ENCODE measurements at places on chromosomes 13 and 19.
A peak's percentile ranks its signal among the peaks of the same experiment; 100 is the strongest.

DNA sequence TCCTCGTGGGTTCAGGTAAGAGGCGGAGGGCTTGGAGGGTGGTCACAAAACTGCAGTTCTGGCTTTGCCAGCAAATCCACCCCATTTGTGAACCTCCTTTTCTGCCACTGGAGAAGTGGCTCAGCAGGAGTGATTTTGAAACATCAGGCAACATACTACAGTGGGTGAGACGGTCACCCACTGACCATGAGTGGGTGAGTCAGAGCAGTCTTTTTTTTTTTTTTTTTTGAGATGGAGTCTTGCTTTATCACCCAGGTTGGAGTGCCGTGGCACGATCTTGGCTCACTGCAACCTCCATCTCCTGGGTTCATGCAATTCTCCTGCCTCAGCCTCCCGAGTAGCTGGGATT, 3.0 kb downstream of the TOMM40 start:
- no peak for DNase-seq

GRCh38 chr13:98232456-98232855, 55.4 kb upstream of the RNF113B start:
- DNase-seq, result no peak

GRCh38 chr13:85095418-85096272, 703.6 kb downstream of the SLITRK6 start:
- no peak for DNase-seq

DNA sequence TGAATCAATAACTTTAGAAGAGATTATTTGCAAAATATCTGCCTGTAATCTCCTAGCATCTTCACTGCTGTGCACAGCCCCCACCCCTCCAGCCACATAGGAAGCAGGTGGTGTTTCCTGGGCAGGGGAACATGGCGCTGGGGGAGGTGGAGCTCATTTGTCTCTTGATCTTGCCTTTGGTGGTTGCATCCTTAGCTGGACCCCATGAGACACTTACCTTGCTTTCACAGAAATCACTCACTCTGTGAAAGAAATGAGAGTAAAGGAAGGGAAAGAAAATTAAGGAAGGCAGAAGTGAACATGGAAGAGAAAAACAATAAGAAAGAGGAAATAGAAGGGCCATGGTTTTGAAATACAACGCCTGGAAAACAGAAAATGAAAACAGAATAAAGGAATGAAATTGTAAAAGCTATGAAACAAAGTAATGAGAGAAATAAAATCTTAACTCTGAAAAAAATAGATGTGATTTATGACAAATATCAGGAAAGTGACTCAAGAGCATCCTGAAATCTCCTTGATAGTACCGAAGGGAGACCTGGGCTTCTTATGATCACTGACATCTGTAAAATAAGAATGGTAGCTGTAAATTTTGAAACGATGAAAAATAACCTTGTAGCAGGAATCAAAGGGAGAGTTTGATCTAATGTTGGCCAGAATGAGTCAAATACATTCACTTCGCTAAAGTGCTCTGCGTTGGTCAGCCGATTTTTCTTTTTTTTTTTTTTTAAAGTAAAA, 17.2 kb upstream of the RNASEH2B start:
- DNase-seq, result no peak

DNA sequence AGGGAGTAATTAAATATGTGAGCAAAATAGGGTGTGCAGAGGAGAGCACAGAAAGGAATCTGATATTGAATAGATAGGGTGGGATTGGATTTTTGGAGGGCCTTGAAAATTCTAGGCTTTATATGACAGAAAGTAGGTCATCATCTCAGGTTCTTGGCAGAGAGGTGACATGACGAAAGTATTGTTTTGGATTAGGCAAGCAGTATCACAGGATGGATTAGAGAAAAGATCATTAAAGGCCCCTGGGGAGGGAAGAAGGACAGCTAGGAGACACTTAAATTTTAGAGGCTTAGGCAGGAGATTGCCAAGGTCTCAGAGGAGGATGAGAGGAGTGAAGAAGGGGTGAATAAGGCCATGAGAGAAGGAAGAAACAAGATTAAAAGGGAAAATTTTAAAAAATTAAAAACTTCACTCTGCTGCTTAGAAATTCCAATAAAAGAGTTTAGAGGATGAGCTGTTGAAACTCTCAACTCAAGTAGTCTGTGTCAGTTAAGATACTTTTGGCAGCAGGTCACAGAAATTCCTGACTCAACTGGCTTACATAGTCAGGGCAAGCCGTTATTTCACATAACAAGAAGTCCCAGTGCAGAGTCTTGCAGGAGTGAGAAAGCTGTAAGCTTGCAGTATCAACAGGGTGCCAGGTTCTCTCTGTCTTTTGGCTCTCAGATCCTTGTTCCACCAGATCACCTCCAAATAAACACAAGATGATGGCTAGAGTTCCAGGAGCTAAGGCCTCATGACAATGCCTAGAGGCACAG, 8.8 kb downstream of the GPC6 start:
- DNase-seq, result no peak

GRCh38 chr19:5127717-5128116, 158.8 kb downstream of the KDM4B start:
- DNase-seq, result no peak

DNA sequence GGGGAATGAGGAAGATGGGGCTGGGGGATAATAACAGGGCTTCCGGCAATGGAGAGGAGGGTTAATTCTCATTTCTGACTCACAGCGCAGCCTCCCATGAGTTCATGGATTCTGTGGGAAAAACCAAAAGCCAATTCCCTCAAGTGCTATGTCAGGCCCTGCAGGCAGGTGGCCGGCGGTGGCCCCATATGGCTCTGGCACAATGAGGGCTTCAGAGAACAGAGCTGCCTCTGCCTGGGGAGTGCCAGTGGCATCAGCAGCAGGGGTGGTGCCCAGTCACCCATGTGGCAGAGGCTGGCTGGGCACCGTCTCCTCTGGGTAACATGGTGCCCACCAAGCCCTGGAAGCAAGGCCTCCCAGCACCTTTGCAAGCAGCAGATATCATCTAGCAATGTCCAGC, 69.1 kb downstream of the ALOX5AP start:
- no peak for DNase-seq

DNA sequence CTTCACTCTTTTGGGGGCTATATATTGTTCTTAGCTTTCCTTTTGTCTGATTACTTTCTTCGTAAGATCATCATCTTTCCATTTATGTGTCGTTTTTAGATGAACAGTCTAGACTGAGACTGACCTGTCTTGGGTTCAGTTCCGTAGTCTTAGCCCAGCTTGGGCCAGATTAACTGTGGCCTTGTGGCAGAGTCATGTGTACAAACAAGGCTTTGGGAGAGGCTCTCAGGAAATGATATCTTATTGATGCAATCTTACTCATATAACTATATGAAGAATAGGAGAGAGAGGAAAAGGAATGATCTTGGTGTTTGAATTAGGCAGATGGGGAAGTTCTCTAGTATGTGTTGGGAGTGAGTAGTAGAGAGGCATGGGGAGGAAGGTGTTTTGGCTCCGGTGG, 6.8 kb upstream of the ERCC5 start:
- no peak for DNase-seq

DNA sequence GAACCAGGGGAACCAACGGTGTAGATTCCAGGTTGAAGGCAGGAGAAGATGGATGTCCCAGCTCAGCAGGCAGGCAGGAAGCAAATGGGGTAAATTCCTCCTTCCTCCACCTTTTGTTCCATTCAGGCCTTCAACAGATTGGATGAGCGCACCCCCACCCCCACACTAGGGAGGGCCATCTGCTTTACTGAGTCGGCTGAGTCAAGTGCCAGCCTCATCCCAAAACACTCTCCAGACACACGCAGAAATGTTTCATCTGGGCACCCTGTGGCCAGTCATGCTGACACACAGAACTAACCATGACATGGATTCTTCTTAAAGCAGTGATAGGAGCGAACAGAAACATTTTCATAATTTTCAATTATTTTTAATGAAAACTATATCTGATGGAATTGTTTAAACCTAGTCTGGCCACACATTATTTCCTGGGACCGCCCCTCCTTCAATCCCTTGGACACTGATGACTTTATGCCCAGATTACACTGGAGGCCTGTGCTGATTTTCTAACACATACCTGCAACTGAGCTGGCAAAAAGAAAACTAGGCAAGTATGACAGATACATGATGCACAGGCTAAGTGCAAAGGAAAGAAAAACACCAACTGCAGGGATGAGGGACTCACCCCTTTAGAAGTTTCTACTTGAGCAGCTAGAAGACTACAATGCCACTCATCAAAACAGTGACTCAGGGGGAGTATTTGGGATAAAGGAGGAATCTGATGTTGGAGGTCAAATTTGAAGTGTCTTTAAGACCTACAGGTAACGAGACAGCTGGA, 154.2 kb downstream of the TNFRSF19 start:
- DNase-seq, result no peak

GRCh38 chr19:40279120-40279551, 6.0 kb downstream of the AKT2 start:
- DNase-seq, result peak; percentile 71

DNA sequence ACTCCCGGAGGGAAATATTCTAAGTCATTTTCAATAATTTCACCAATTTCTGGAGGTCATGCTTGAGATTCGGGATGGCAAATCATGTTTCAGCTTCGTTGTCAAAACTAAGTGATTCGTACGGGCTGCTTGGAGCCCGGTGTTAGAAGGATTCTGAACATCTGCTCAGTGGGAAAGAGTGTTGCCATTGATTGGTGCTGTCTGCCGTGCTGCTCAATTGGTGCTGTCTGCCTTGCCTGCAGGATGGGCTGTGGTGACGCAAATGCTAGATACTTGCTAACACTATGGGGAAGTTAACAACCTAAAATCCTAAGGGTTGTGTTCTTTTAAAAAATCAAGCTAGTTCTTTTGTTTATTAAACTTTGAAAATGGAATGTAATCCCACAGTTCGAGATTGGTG, 17.3 kb upstream of the CACNG8 start:
- DNase-seq, result no peak

- DNase-seq, result no peak
Measured at GRCh38 chr13:22748866-22749577, 431.8 kb upstream of the SGCG start.

DNA sequence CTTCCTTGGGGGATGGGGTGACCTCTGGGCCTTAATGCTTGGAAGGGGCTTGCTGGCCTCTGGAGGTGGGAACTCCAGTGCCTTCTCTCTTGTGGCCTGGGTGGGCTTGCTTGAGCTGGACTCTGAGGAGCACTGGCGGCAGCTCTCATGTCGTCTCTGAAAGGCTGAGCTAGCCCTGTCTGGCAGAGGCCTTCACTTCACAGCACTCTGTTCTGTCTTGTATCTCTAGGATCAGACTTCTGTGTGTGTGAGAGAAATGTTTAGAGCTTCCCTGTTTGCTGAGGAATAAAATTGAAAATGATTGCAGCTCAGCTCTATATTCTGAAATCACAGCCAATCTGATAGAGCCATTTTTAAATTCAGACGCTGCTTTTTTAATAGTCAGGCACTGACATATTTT, 185.3 kb downstream of the KCNRG start:
- no peak for DNase-seq

GRCh38 chr13:27442797-27443196, 7.6 kb downstream of the MTIF3 start:
- DNase-seq, result no peak

GRCh38 chr13:72061613-72062012, 194.6 kb upstream of the DACH1 start:
- no peak for DNase-seq

DNA sequence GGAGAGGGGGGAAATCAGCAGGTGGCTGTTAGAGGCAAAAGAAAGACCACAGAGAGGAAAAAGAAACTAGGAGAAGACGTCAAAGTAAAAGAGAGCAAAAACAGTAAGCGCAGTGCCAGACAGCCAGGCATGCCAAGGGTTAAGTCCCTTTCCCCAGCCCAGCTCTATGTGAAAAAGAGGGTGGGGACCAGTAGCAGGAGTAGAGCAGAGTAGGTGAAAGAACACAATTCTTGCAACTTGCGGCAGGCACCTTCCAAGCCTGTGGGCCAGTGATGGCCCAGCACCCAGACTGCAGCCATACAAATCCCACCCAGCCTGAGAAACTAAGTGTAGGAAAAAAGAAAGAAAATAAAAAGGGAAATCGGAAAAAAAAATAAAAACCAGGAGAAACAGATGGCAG, 64.2 kb upstream of the ZNF85 start:
- DNase-seq, result no peak

DNA sequence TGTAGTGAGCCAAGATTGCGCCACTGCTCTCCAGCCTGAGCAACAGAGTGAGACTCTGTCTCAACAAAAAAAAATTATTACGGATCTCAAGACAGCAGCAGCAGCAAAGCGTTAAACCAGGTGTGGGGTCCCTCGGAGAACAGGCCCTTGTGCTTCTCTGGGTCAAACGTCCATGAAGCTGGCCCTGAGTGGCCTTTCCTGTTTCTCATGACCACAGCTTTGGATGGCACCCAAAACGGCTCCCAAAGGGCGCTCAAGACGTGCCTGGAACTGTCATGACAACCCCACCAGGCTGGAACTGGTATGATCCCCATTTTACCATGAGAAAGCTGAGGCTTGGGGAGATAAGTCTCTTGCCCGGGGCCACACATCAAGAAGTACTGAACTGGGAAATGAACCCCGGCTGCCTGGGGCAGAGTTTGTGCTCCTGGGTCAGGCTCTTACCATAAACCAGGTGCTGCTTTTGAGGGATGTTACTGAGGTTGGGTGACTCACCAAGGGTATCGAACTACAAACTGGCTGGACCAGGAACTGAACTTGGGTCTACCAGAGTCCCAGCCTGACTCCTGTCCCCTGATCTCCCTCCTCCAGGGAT, 11.6 kb upstream of the SAMD1 start:
- no peak for DNase-seq

DNA sequence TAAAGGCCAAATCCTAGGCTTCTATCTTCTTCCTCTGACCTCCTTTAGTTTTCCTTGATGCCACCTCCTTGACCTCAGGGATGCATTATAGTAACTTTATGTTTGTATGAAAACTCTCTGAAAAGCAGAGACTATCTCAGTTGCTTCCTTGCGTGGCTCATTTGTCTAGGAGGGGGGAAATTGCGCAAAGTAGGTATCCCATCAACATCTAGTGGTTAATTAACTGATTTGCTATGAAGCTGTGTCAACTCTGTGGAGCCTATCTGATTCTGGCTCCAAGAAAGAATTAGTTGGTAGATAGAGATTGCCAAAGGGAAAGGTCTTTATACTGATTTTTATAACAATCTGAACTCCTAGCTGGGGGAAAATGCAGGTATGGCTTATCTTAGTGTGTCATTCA, 82.1 kb upstream of the FRY start:
- no peak for DNase-seq

Data from renal cortex interstitium (tissue), 15 donors.